NCI-H2171 (cell line): ENCODE measurements at places on chromosomes 3 and 15.
A peak's percentile ranks its signal among the peaks of the same experiment; 100 is the strongest.

DNA sequence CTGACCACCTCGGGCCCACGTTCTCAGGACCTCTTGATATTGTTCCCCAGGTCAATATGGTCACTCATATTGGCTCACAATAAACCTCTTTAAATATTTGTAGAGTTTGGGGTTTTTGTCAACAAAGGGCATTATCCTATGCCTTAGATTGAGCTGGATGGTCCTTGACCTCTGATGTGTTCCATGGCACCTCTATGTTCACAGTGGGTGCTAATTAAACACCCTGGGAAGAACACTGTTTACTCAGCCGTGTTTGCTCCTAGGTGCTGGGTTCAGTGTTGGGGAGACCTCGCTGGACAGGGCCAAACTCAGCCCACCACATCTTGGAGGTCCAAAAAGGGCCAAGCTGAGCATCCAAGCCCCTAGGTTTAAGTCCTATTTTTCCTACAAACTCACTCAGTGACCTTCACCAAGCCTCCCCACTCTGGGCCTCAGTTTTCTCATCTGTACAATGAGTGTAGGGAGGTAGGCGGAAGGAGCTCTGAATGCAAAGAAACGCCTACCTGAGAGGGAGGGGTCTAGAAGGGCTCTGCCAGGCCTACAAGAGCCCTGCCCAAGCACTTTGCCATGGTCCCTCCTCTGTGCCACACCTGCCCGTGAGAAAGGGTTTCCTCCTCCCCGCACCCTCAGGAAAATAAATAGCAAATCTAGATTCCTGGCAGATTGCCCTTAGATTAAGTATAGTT, 7.2 kb downstream of the FAM174B start:
- no peak for DNase-seq

GRCh38 chr3:163547014-163547685, 1531.1 kb downstream of the SI start:
- no peak for DNase-seq

DNA sequence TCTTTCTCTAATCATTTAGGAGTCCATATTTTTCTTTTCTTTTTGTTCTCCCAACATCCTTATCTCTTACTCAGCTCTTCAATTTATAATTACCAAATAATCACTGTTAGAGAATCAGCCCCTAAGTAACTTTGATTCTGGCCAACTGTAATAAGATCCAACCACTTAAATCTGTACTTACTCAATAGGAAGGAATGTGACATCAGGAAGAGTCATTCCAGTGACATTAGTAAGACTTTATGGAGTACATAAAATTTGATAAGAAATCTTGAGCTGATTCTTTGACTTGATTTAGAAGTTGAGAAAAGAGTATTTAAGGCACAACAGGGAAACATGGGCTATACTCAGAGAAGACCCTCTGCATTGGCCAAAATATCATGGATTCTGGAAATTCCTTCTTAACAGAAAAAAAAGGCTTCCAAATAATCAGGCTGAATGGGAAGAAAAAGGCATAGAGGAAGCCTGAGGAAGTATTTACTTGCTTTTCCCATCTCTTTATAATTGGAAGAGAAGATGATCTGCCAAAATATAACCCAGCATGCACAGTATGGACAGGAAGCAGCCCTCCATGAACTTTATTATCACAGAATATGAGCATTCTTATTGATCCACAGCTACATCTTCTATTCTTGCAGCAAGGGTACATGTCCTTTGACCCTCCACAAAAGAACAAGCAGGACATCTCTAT, 289.7 kb upstream of the TPRG1 start:
- DNase-seq = no peak

- peak; percentile 57 for DNase-seq
Observed at GRCh38 chr15:83207660-83208366, at the start of gene HDGFL3. Gene HDGFL3 (minus strand): TSS chr15:83207823. CDS start chr15:83207414, 409 bp downstream.

DNA sequence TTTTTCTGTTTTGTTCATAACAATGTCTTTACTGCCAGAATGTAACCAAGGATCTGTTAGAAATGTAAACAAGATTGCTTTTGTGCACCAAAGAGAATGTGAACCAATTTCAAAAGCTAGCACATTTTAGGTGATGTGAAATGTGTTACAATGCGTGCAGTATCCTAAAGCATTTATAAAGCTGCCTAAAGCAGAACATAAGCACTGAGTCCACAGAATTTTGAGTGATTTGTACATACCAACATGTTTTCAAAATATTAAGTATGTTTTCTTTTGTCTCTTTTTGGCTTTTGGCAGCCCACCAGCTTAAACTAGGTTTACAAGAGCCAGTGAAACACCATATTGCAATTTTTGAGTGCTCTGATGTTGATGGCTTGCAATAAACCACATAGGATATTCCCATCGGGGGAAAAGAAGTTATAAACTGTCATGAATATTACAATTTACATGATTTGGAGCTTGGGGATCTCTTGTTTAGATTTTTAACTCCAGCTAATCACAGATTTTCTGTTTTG, 364.0 kb downstream of the ZIC1 start:
- DNase-seq = no peak

DNA sequence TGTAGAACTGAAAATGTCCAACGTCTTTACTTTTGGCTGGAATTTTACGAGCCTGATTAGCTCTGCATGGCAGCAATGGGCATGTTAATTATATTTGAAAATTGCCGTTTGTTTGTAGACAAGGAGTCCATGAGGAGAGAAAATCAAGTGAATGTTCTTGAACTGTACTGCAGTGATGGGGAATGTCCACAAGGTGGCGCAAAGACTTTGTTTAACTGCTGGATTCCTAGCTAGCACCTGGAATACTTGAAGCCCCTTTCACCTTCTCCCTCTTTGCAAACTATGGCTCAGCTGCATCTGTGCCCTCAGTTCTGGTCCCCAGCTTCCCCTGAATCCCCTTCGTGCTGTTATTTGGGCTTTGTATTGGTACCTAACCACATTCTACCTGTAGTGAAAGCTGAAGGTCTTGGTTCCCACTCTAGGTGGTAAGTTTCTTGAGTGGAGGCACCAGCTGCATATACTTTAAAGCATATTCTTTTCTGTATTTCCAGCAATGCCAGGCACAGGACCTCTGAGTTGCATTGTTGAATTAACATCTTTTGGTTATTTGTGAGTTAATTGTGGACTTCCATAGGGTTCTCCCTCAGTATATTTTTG, 25.3 kb downstream of the EXOG start:
- peak; percentile 6 for DNase-seq

- DNase-seq = no peak
Observed at GRCh38 chr15:85073556-85074194, 92.0 kb downstream of the PDE8A start.

DNA sequence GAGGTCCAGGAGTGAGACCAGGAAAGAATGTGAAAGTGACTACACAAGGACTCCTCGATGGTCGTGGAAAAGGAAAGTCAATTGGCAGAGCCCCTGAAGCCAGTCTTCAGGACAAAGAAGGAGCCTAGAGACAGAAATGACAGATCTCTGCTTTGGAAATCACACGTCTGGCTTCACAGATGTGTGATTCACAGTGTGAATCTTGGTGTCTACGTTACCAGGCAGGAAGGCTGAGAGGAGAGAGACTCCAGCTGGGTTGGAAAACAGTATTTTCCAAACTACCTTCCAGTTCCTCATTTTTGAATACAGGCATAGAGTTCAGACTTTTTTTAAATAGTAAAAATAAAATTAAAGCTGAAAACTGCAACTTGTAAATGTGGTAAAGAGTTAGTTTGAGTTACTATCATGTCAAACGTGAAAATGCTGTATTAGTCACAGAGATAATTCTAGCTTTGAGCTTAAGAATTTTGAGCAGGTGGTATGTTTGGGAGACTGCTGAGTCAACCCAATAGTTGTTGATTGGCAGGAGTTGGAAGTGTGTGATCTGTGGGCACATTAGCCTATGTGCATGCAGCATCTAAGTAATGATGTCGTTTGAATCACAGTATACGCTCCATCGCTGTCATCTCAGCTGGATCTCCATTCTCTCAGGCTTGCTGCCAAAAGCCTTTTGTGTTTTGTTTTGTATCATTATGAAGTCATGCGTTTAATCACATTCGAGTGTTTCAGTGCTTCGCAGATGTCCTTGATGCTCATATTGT, 6.0 kb downstream of the CCR2 start:
- peak; percentile 51 for DNase-seq

GRCh38 chr3:106212665-106213222, 343.9 kb upstream of the CBLB start:
- DNase-seq = no peak

GRCh38 chr15:74295800-74296199, 59.7 kb downstream of the CCDC33 start:
- no peak for DNase-seq

GRCh38 chr15:49747340-49747739, 126.5 kb downstream of the DTWD1 start:
- DNase-seq = no peak

GRCh38 chr3:149145974-149146373, 16.5 kb downstream of the HPS3 start:
- DNase-seq = no peak

DNA sequence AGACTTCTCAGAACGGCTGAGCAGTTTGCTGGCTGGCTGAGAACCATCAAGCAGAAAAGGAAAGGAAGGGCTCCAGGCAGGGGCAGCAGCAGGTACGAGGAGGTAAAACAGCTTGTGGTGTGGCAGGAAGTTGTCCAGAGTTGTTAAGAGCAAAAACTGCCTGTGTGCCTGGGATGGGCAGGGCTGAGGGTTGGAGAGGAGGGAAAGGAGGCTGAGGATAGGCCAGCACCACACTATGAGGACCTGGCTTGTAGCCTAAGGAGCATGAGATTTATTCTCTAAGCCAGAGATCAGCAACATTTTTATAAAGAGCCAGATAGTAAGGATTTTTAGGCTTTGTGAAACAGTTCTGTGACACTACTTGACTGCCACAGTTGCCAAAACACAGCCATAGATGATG, 8.0 kb downstream of the IGSF10 start:
- DNase-seq = no peak

DNA sequence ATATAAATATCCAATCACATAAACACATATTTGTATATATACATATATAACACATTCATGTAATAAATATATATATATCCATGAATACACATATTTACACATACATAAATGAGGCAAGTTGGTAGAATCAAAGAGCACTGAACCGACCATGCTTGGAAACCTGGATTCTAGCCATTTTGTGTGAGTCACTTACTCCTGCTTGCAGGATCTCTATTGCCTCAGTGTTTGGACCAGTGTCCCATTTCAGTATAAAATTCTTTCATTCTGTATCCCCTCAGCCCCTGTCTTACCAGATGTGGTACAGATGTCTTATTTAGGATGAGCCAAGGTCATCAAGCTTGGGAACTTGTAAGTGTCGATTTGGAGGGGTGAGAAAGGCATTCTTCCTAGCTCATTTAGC, 391.4 kb upstream of the FRG2C start:
- DNase-seq = no peak

DNA sequence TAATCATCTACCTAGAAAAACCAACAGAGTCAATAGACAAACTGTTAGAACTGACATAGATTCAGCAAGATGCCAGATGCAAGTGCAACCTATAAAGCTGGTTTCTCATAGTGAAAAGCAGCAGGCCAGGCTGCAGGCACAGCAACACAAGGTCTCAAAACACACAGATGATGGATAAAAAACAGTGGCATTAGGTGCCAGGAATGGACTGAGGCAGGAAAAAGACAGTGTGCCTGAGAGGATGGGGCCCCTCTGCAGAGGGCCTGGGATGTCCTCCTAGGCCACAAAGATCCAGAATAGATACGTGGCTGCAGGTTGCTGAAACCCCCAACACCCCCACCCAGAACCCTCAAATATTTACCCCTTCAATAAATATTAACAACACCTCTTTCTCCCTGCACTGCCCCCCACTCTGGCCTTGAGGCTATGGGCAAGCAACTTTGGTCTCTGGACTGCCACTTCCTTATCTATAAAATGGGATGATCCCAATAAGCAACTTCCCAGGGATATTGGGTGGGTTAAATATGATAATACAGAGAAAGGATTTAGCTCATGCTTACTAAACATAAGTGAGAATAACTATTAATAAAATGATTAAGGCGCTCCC, 35.2 kb upstream of the FGD5 start:
- no peak for DNase-seq

DNA sequence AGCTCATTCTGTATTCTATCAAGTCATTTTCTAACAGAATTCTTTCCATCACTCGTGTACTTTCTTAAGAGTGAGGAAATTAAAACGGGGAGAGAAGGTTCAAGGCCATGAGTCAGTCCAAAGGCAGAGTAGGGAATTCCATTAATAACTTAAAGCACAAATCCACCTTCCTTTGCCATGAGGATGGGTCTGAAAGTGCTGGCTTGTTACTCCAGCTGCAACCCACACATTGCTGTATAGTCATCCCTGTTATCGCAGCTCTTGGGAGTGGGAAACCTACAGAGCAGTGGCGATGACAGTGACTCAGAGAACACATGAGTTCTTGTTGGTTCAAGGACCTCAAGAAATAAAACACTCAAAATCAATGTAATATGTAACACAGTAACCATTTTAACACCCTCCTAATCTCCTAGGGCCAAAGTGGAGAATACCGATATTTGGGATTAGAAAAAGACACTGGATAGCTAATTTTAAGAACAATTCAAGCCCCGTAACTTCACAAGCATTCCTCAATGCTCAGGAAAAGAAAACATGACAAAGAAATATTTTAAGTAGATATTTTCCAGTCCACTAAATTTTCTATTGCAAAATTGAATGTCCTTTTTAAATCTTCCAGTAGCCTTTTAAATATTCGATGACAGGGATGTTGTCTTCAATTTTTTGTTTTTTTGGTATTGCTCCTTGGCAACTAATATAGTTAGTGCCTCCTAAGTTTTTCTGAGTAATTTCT, 179.9 kb upstream of the THBS1 start:
- DNase-seq = no peak

DNA sequence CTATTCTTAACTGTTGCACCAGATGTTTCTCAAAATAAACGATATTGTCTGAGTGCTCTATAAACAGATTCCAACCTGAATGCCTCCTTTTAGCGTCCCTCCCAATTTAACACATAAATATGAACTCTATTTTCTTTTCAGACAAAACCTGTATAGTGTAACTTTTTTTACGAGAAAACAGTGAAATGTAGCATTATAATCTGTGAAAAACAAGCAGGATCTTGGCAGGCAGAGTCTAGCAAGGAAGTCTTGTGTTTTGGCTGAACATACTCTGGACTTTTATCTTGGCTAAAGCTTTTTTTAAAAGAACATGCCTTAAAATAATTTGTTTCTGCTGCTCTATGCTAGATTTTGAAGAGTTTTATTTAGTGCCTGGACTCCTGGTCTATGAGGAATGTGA, 150.5 kb downstream of the ROBO2 start:
- DNase-seq = no peak

- no peak for DNase-seq
Observed at GRCh38 chr15:22978691-22979237, 1.4 kb downstream of the CYFIP1 start.
